ENCODE measurements at places on chromosomes 16 and 17.

DNA sequence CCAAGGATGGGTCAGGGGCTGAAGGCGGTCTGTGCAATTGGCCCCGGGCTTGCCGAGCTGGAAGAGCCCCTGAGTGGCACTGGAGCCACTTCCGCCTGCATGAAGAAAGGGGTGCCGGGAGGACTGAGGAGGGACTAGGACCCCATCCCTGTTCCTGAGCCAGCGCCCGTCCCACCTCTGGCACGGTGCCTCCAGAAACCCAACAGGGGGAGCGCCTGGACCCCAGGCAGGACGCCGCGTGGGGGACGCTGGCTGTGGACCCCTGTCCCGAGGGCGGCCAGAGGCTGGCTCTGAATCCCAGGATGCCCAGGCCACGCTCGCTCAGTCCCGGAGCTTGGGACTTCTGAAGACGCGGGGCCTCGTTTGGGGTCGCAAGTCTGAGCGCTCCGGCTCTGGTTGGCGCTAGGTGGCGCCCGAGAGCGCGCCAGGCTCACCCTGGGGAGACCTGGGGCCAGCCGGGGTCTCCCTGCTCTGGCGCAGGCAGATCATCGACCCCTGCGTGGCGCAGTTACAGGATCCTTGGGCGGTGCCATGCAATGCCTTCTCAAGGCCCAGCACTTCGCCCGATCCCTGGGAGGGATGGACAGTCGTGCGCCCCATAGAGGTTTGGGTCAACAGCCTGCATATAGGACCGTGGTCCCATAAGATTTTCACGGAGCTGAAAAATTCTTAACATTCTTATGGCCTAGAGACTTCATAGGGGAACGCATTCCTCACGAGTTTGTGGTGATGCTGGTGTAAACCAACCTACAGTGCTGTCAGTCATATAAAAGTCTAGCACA lies 58.5 kb upstream of the CREBBP start:
- peak; percentile 20 for DNase-seq

DNA sequence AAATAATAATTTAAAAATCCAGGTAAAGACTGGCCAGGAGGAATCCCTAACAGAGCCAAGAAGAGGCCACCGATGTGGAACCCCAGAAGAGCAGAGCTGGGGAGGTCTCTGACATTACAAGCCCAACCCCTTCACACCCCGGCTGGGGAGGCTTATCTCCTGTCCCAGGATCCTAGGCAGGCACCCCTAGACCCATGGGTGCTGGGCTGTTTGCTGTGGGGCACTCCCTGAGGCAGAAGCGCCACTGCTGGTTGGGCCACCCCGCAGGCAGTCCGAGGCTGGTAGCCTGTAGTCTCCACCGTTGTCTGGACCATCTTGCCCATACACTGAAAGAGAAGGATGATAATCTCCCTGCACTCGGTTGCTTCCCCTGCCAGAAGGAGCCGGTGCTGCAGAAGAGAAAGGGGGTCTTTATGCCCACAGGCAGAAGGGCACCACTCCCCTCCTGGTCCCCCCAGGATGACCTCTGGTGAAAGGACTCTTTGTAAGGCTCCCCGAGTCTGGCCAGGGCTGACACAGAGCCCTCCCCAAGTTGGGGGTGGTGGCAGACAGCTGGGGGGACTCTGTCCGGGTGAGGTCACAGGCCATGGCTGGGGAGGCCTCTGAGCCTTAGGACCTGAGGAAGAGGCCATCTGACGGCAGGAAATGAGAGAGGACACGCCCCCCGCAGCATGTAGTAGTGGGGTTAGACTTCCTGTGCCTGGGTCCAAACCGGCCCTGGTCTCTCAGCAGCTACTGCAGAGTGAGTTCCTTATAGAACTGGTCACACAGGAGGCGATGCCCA lies 34.2 kb downstream of the CFAP20 start:
- no peak for DNase-seq

- DNase-seq = no peak
These were observed 26.2 kb upstream of the PIK3R6 start for GRCh38 chr17:8893621-8894201.

GRCh38 chr17:44976206-44976605 lies 8.1 kb upstream of the C1QL1 start:
- no peak for DNase-seq

DNA sequence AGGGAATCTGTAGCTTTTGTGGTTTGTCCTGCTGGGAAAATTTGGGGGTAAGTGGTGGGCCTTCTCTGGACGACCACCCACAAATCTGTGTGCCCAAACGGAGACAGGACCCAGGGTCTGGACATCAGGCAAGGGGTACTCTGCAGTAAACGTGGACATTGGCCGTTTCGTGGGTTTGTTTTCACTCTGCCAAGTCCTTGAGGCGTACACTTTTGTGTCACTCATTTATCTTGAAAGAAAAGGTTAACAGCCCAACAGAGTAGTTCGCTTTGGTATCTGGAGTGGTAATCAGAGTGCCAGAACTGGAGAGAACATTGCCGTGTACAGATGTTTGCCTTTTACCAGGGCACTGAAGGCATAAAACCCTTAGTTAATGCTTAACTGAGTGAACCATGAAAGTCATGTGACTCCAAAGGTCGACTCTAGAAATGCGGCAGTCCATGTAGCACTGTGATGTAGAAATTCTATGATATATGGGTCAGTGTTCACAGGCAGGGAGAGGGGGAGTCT lies 15.4 kb downstream of the NAA60 start:
- peak; percentile 34 for DNase-seq

GRCh38 chr16:72837846-72838585 lies 209.9 kb downstream of the ZFHX3 start:
- no peak for DNase-seq

GRCh38 chr17:67365738-67366192 lies 612 bp downstream of the PSMD12 start:
- DNase-seq = peak; percentile 26

DNA sequence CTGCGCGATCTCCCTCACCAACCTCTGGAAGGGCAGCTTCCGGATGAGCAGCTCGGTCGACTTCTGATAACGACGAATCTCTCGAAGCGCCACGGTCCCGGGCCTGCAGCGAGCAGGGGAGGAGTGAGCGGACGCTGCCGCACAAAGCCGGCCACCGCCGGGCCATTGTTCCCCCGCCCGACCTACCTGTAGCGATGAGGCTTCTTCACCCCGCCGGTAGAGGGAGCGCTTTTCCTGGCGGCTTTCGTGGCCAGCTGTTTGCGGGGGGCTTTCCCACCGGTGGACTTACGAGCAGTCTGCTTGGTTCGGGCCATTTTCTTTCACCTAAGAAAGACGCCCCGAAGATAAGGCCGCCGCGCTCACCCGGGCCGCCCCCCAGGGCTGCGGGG lies 5.8 kb upstream of the UNK start:
- peak; percentile 46 for DNase-seq

GRCh38 chr17:46139432-46140210 lies 53.6 kb downstream of the KANSL1 start:
- DNase-seq = no peak

- DNase-seq = no peak
These were observed 40.0 kb upstream of the ACSF3 start for GRCh38 chr16:89053725-89054029.

DNA sequence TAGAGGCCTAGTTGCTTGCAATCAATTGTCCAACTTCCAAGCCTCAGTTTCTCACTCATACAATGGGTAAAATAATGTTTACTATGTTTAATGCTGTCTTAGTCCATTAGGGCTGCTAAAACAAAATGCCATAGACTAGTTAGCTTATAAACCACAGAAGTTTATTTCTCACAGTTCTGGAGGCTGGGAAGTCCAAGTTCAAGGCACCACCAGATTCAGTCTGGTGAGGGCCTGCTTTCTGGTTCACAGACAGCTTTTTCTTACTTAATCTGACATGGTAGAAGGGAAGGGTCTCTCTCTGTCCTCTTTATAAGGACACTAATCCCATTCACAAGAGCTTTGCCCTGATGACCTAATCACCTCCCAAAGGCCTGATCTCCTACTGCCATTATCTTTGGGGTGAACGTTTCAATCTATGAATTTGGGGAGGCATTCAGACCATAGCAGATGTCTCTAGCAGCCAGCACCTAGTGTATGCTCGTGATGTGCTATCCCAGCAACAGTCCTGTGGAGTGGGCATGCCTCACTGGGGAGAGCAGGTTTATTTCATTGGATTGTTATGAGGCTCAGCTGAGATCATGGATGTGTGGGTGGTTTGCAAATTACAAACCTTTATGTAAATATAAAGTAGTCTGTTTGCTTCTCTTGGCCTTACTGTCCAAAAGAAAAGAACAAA lies 25.2 kb downstream of the YPEL2 start:
- no peak for DNase-seq

DNA sequence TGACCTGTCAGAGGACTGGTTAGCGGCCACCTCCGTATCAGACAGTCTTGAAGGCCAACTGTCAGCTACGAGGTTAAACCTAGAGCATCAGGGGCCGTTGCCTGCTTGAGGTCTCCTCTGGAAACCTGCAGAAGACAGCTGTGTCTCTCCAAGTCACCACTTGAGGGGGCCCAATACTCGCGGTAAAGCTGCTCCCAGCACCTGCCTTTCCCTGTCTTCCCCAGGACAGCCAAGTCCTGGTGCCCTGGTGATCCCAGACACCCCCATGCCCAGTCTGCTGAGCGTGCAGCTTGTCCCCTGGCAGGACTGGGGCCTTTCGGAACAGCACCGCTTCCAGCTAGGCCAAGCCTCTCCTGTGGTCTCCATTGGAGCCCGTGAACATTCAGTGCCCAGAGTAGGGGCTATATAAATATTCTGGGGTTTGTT lies 80.1 kb downstream of the DNAH17 start:
- peak; percentile 67 for DNase-seq

DNA sequence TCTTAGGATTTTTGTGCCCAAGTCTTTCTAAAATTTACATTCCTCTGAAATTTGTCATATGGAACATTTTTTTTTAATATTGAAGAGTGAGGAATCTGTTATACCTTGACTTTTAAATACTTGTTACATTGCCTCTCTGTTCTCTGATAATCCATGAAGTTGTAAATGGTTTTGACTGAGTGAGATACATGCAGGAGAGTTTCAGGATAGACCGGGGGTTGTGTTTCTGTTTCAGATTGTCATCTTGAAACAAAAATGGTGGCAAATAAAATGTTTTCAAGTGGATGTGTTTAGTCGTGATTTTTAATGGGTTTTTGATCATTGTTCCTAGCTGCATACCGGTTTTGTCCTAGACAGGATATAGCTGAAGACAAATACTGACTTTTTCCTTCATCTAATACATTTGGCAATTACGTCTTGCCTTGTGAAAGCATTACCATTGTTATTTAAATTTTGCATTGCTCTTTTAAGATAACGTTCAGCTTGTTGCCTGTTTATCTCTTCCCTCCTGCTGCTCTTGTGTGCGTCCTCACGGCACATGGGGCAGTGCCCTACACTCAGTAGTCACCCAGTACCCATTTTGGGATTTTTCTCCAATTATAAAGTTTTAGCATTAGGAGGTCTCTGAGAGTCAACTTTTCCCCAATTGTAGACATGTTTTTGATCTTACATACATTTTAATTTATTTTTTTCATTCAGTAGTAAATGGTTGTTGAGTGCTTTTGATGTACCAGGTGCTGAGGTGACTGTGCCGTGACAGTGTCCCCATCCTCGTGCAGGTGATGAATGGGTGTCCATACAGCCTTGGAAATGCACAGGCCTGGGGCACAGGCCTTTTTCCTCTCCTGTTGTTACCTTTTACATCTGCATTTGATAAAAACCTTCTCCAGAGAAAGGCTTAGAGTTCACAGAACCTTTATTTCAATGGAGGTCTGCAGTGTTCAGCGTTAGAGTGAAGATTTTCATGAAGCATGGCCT lies 169.9 kb downstream of the MSI2 start:
- no peak for DNase-seq

All from Jurkat, Clone E6-1 (cell line).